ENCODE measurements at places on chromosomes 1 and 21. TPM values are rescaled to one million over a fixed set of nuclear protein-coding genes. Genes with fewer than 3 reads are reported as not detected.

DNA sequence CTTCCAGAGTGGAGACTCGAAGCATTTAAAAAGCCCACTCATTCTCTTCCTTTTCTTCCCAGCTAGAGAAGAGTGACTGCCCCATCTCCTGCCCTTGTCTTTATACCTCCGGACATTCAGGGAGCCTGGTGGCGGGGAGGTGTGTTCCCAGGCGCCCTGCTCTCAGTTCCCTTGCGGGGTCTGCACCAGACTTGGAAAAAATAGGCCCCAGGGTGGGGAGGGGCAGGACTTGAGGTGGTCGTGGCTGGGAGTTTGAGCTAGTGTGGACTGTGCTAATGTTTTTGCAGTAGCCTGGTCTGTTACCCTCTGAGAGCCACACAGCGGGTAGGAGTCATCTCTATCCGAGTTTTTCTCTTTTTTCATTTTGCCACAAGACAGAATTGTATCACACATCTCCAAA, 139.1 kb downstream of the PEX14 start:
- H3K27ac ChIP-seq, result no peak overlapping the region
- no peaks in the 10 kb centered on the region for H3K4me1 ChIP-seq
- no peak for DNase-seq
- no peaks in the 10 kb centered on the region for H3K27me3 ChIP-seq
- H3K4me3 ChIP-seq, result no peak overlapping the region
- H3K36me3 ChIP-seq, result no peaks in the 10 kb centered on the region

GRCh38 chr1:174743654-174744561, 255.8 kb upstream of the CACYBP start:
- H3K4me1 ChIP-seq, result no peaks in the 10 kb centered on the region
- H3K4me3 ChIP-seq, result no peak overlapping the region
- no peaks in the 10 kb centered on the region for H3K27me3 ChIP-seq
- no peak overlapping the region for H3K27ac ChIP-seq

GRCh38 chr1:17869815-17870214, 114.7 kb downstream of the ACTL8 start:
- H3K36me3 ChIP-seq, result no peaks in the 10 kb centered on the region
- H3K4me3 ChIP-seq, result no peak overlapping the region
- H3K27me3 ChIP-seq, result no peaks in the 10 kb centered on the region
- no peak for DNase-seq
- no peaks in the 10 kb centered on the region for H3K4me1 ChIP-seq
- H3K27ac ChIP-seq, result no peak overlapping the region

DNA sequence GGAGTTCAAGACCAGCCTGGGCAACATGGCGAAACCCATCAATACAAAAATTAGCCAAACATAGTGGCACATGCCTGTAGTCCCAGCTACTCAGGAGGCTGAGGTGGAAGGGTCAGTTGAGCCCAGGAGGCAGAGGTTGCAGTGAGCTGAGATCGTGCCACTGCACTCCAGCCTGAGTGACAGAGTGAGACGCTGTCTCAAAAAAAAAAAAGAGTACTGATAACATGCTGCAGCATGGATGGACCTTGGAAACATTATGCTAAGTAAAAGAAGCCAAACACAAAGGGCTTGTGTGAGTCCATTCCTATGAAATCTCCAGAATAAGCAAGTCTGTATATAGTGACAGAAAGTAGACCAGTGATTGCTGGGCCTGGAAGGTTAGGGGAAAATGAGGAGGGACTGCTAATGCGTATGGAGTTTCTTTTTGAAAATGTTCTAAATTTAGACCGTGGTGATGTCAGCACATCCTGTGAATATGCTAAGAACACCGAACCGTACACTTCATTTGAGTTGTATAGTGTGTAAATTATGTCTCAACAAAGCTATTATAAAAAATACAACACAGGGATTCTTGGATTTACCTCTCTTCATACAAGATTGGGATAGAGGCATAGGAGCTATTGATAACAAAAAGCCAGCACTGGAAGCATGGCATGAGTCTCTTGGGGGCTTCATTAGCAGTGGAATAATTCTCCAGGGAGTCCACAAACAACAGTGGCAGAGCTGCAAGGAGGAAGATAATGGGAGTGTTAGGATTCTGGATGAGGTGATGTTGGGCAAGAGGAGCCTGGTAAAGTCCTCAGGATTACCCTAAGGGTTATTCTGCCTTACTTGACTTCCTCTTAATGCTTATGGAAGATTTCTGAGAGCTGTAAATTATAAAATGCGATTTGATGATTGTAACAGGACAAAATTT, 73.5 kb downstream of the TTC3 start:
- peaks cover 55% of the 10 kb centered on the region for H3K36me3 ChIP-seq
- no peak overlapping the region for H3K4me3 ChIP-seq
- DNase-seq, result no peak
- H3K27me3 ChIP-seq, result no peaks in the 10 kb centered on the region

DNA sequence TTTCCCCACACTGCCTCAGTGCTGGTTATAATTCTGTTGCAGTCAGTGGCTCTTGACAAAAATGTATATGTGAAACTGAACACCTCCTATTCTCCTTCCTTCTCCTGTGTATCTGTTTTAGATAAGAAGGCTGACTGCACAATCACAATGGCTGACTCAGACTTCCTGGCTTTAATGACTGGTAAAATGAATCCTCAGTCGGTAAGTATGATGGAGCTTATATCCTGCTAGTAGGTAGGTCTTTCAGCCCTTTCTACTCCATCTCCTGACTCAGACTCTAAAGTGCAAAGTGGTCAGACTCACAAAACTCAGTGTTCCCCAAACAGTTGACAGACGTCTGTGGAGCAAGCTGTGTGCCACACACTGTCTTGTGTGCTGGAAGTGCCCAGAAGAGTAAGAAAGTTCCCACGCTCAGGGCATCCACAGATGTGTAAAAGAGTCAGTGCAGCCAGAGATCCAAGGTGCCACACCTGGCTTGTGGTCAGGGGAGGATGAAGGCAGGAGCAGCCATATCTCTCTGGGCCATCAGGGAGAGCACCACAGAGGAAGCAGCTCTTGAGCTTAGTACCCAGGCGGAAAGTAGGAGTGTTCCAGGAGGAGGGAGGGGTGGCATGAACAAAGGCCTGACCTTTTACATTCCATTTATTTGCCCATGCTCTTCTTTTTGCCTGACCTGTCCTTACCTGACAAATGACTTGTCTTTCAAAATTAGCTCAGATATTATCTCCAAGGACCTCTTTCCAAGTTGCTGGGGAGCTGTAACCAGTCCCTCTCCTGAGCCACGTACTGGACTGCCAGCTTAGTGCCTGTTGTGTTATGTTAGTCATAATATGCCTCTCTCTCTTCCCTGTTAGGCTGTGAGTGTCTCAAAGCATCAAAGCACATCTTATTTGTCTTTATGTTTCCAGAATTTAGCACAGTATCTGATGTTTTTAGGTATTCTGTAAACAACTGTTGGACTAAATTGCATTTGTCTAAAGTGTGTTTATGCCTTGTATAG, 14.0 kb upstream of the PODN start:
- H3K4me3 ChIP-seq, result no peak overlapping the region
- peaks cover 52% of the 10 kb centered on the region for H3K36me3 ChIP-seq
- H3K27me3 ChIP-seq, result no peaks in the 10 kb centered on the region
- no peak for DNase-seq
- H3K27ac ChIP-seq, result no peak overlapping the region
- H3K4me1 ChIP-seq, result no peaks in the 10 kb centered on the region

DNA sequence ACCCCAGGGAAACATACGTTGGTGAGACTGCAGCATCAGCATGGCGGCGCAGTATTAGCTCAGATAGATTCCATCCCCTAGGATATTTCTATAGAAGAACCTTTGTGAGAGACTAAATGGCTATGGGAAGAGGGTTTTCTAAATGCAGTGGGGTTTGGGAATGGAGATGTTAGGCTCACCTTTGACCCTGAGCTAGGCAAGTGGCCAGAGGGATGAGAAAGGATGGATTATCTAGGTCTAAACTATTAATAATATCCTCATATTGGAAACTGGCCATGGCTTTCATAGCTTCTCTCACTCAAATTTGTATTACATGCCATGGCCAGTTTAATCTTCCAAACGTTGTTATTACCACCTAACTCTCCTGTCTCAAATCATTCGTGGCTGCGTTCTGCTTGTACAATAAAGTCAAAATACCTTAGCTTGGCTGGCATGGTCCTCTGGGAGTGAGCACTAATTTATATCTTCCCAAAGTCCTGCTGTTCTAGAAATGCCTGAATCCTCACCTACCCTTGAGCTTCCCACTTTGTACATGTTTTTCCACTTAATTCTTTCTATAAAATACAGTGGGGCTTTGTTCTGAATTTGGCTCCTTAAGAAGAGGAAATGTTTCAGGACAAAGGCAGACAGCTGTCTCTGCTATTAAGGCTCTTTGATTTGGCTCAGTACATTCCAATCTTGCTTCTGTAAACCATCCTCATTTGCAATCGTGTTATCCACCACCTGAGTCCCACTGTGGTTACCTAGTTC, 31.0 kb upstream of the COG2 start:
- H3K27ac ChIP-seq, result no peak overlapping the region
- H3K27me3 ChIP-seq, result no peaks in the 10 kb centered on the region
- H3K4me1 ChIP-seq, result no peaks in the 10 kb centered on the region
- no peak overlapping the region for H3K4me3 ChIP-seq

- H3K27me3 ChIP-seq, result no peaks in the 10 kb centered on the region
- no peaks in the 10 kb centered on the region for H3K4me1 ChIP-seq
- no peak for DNase-seq
Measured at GRCh38 chr1:70542856-70543255, 131.8 kb downstream of the CTH start.

DNA sequence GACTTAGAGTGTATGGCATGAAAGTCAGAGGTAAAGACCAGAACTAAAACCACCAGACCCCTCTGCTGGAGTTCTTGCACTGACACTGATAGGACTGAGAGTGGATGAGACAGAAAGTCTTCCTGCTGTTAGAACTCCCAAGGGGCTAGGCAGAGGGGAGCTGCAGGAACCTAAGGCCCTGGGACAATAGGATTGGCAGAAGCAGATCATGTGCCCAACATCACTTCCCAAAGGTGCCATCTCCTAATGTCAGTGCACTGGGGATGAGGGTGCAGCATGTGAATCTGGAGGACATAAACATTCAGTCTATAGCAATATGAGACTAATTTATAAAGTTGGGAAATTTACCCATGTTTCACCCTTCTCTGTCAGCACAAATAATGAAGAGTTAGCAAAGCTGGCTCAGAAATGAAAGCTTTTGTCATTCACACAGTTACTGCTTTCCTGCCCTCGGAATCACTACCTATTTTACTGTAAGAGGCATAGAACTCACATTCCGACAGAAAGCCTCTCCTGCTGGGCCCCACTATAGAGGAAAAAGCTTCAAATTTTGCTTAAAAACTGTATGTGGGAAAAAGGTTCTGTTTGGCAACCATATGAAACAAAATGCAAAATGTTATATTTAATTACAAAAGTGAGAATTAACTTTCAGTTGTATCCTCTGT, 49.9 kb upstream of the SSX2IP start:
- no peak overlapping the region for H3K4me3 ChIP-seq
- H3K27ac ChIP-seq, result no peak overlapping the region
- H3K27me3 ChIP-seq, result no peaks in the 10 kb centered on the region
- H3K36me3 ChIP-seq, result no peaks in the 10 kb centered on the region
- no peaks in the 10 kb centered on the region for H3K4me1 ChIP-seq
- DNase-seq, result no peak

DNA sequence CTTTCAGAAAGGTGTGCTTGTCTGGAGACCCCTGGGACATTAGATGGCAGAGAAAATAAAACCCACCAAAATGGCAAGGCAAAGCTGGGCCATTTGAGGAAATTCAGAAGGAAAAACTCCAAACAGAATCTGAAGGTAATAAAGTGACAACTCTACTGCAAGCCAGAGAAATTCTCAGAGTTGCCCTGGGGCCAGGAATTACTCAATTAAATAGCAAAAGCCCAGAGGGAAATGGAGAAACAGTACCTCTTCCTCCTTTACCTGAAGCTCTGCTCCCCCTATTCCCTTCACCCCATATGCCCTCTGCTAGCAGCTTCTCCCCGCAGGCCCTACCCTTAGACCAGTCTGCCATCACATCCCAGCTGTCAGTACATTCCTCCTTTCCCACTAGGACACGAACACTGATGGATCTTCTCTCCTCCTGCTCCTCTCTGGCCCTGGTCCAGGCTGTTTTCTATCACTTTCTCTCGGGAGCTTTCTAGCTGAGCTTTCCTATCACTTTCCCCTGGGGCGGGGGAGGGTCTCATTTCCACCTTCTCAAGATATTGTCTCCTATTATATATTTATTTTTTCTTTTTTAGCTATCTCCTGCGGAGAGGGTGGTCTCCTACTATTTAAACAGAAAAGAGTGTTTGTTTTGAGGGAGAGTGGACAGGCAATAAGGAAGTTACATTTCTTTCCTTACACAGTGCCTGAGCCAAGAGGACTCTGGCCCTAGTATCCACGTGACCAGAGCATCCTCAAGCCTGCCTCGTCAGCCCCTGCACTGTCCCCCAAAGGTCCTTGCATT, 47.7 kb upstream of the RBM15 start:
- DNase-seq, result no peak
- H3K27me3 ChIP-seq, result no peaks in the 10 kb centered on the region
- H3K36me3 ChIP-seq, result no peaks in the 10 kb centered on the region
- H3K27ac ChIP-seq, result peak overlapping the region; percentile 71
- no peaks in the 10 kb centered on the region for H3K4me1 ChIP-seq

DNA sequence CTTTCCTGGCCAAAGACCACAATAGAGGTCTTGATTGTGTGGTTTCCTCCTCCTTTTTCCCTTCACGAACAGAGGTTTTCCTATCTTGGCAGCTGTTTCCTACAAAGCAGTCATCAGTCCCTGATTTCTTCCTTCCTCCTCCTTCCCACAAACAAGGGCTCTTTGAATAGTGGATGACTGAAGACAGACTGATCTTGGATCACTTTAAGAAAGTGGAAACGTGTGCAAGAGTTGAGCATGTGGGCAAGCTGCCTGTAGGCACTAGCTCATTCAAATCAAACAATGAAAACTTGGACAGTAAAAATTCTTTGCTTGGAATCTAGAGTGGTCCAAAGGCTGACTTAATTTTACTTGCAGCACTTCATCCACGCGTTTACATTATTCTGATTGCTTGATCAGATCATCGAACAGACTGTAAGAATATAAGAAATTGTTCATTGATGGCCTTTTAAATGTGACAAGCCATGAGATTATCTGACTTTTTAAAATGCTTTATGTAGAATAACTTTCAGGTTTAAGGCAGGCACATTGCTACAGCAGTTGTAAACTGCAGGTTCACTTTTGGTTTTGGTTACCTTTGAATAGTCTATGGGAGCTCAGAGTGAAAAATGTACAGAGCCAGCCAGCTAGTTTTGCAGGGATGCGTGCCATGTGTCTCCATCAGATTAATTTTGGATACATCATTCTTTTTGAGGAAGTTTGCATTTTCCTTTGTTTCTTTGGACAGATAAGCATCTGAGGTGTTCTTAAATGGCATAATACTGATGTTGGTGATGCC, 34.4 kb downstream of the ADGRL2 start:
- H3K27ac ChIP-seq, result no peak overlapping the region
- no peak overlapping the region for H3K4me3 ChIP-seq
- no peaks in the 10 kb centered on the region for H3K36me3 ChIP-seq
- no peaks in the 10 kb centered on the region for H3K27me3 ChIP-seq

The CDK11A gene
- 269 TPM for total RNA-seq

The CYYR1 gene
- total RNA-seq, result 4.4 TPM

The RPRD2 gene
- 29.8 TPM for total RNA-seq

All from Peyer's patch (tissue), 4 donors.